ENCODE measurements at places on chromosomes 7 and 10. TPM values are rescaled to one million over a fixed set of nuclear protein-coding genes. Genes with fewer than 3 reads are reported as not detected.

Gene GIMAP2
- polyA plus RNA-seq, result 5.4 TPM

Gene PON1
- polyA plus RNA-seq, result 0.47 TPM

Gene TMEM176A
- 14.3 TPM for polyA plus RNA-seq

Gene GJD4
- 4.2 TPM for polyA plus RNA-seq

Gene SPDYE16
- polyA plus RNA-seq, result 2.7 TPM

Gene NEUROG3
- polyA plus RNA-seq, result not detected

Gene CD36
- polyA plus RNA-seq, result 333 TPM

Gene C7orf57
- 0.06 TPM for polyA plus RNA-seq

Gene BAIAP2L1
- 6.8 TPM for polyA plus RNA-seq

Gene OR2A7
- polyA plus RNA-seq, result 1.5 TPM

Gene SPACDR
- 1.7 TPM for polyA plus RNA-seq

Gene RAB18
- 93.9 TPM for polyA plus RNA-seq

Gene SORCS3
- polyA plus RNA-seq, result not detected

Gene FZD1
- polyA plus RNA-seq, result 12.0 TPM

Gene SPDYE5
- polyA plus RNA-seq, result 2.8 TPM

Gene SCRN1
- 32.3 TPM for polyA plus RNA-seq

Gene ADAM12
- polyA plus RNA-seq, result 15.0 TPM

Gene CLRN3
- not detected for polyA plus RNA-seq

Gene TCAF2
- polyA plus RNA-seq, result 11.7 TPM

Gene TMEM140
- 11.6 TPM for polyA plus RNA-seq

Gene RAPGEF5
- 13.9 TPM for polyA plus RNA-seq

Gene VPS37D
- 2.8 TPM for polyA plus RNA-seq

Gene FOXI2
- 0.47 TPM for polyA plus RNA-seq

Gene WNT8B
- 0.10 TPM for polyA plus RNA-seq

Gene HACD1
- 168 TPM for polyA plus RNA-seq

Gene NAT16
- polyA plus RNA-seq, result not detected

Gene ZNF485
- 2.7 TPM for polyA plus RNA-seq

Gene EPC1
- polyA plus RNA-seq, result 41.7 TPM

Gene TRIM56
- 7.6 TPM for polyA plus RNA-seq

Gene CFAP43
- polyA plus RNA-seq, result 0.35 TPM

Gene FZD8
- 21.9 TPM for polyA plus RNA-seq

Gene GARIN1A
- polyA plus RNA-seq, result 2.6 TPM

Gene CSGALNACT2
- 23.9 TPM for polyA plus RNA-seq

Gene EPO
- 0.18 TPM for polyA plus RNA-seq

Gene MACROH2A2
- polyA plus RNA-seq, result 21.2 TPM

Gene UCN3
- not detected for polyA plus RNA-seq

All from forelimb muscle (tissue), 1 donor.